Caki2 (cell line): ENCODE measurements at places on chromosomes 1 and 21.
A peak's percentile ranks its signal among the peaks of the same experiment; 100 is the strongest.

- DNase-seq = no peak
Measured at GRCh38 chr1:214579183-214579582, 23.8 kb upstream of the CENPF start.

GRCh38 chr1:151314137-151314875 is 12.9 kb downstream of the PI4KB start:
- DNase-seq = peak; percentile 21

DNA sequence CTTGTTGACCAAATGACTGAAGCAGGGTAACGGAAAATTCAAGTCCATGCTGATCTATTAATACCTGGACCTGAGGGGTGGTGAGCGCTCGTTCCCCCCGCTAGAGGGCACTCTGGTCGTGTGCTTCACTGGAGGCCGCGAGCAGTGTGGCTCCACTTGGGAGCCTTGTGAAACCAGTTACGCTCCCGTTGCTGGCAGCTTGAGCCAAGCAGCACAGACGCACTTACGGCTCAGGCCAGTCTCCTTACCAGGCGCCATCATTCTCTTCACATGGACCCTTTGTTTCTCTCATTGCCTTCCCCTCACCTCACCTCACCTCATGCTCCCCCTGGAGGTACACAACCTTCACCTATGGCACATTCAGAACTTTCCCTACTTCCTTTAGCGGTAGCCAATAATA is 49.7 kb upstream of the TSPAN2 start:
- peak; percentile 59 for DNase-seq

GRCh38 chr1:76430531-76430930 is 356.0 kb downstream of the ST6GALNAC3 start:
- DNase-seq = no peak

GRCh38 chr21:26098772-26099397 is 71.7 kb downstream of the APP start:
- DNase-seq = no peak

- no peak for DNase-seq
Measured at GRCh38 chr1:6093611-6094010, 47.9 kb downstream of the KCNAB2 start.

DNA sequence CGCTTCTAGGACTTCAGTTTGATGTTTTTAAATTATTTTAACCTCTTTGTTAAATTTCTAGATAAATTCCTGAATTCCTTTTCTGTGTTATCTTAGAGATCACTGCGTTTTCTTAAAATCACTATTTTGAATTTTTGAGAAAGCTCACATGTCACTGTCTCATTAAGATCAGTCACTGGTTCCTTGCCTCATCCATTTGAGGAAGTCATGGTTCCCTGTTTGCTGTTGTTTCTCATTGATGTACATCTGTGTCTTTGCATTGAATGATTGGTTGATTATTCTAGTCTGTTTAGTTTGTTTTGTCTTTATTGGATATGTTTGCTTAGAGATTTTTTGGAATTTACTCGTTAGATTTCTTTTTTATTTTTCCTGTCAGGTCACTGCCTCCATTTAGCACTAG is 50.1 kb downstream of the CRP start:
- DNase-seq = no peak

- peak; percentile 43 for DNase-seq
Measured at GRCh38 chr1:225766967-225767633, 10.5 kb upstream of the SRP9 start.

DNA sequence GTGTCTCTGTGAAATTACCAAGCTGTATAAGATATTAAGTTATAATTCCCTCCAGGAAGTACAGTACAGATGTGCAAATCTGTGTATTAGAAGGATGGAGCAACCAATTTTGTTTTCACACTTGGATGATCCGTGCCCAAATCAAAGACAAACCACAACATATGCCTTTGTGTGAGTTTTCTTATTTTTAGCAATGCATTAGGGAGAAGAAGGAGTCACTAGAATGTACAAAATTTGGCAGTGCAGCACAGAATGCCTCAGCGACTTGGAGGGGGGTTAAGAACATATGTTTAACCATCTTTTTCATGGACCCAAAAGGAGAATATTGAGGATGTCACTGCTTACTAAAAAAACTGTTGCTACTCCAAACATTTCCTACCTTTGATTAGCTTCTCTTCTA is 45.3 kb downstream of the DAB1 start:
- DNase-seq = no peak

DNA sequence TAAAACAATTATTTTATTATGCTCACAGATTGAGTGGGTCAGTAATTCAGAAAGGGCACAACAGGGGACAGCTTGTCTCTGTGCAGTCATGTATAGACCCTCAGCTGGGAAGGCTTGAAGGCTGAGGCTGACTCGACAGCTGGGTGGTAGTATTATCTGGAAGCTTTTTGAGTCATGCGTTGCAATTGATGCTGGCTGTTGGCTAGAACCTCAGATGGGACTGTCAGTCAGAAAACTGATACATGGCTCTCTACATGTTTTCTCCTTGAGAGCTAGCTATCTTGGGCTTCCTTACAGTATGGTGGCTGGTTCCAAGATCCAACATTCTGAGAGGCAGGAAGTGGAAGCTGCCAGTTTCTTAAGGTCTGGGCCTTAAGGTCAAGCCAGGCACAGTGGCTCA is 61.5 kb upstream of the SELENON start:
- no peak for DNase-seq

DNA sequence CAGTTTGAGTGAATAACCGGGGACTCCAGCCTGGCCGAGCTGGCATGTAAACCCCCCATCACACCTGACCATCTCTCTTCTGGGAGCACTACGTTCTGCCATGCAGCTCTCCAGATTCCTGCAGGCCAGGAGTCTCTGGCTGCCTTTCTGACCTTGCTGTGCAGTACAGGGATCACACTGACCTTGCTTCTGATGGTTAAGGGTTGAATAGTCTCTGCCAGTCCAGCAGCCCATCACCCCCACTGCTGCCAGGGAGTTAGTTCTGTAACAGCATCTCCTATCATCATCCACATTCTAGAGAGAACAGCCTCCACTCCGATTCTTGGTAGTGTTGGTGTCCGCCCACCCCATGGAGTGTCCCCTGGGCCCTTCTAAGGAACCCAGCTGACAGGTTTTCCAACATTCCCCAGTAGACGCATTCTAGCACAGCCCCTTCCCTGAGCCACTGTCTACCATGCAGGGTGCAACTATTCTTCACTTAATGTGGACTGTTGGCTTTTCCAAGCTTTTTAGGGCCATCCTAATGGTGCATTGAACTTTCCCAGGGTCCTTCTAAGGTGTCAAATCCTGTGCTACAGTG is 109.8 kb downstream of the RIPK4 start:
- no peak for DNase-seq

DNA sequence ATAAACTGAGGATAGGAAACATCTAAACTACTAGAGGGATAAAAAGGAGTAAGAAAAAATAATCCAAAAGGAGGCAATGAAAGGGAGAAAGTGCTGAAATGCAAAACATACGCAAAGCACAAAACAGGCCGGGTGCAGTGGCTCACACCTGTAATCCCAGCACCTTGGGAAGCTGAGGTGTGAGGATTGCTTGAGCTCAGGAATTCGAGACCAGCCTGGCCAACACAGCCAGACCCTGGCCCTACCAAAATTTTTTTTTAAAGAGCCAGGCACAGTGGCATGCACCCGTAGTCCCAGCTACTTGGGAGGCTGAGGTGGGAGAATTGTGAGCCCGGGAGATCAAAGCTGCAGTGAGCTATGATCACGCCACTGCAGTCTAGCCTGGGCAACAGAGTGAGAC is 10.5 kb downstream of the SPOCD1 start:
- DNase-seq = no peak

GRCh38 chr1:184051138-184051484 is 419 bp upstream of the TSEN15 start:
- no peak for DNase-seq
